Glutamatergic neuron (in vitro differentiated cells): ENCODE measurements at places on chromosomes 2 and 18.

DNA sequence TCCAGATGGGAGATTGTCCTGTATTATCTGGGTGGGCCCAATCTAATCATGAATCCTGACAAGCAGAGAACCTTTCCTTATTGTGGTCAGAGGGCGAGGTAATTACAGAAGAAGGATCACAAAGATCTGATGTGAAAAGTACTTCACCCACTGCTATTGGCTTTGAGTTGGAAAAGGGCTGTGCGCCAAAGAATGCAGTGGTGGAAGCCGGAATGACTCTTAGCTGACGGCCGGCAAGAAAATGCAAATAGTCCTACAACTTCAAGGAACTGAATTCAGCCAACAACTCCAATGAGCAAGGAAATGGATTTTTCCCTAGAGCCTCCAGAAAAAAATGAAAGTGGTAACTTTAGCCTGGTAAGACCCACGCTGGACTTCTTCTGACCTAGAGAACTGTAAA, 67.3 kb downstream of the CTNNA2 start:
- H3K27ac ChIP-seq, result no peak overlapping the region
- no peaks in the 10 kb centered on the region for H3K36me3 ChIP-seq
- H3K4me1 ChIP-seq, result no peaks in the 10 kb centered on the region
- H3K27me3 ChIP-seq, result no peaks in the 10 kb centered on the region

DNA sequence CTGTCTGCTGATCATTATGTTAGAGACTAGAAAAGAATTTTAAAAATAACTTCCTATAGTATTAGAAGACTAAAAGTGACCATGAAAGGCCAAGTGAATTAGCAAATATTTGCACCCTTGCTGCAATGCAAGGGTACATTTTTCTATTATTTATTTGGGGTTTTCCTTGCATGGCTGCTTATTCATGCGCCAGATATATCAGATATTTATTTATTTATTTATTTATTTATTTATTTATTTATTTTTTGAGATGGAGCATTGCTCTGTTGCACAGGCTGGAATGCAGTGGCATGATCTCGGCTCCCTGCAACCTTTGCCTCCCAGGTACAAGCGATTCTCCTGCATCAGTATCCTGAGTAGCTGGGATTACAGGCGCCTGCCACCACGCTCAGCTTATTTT, 126.3 kb upstream of the LMAN1 start:
- no peaks in the 10 kb centered on the region for H3K36me3 ChIP-seq
- H3K27me3 ChIP-seq, result no peaks in the 10 kb centered on the region

DNA sequence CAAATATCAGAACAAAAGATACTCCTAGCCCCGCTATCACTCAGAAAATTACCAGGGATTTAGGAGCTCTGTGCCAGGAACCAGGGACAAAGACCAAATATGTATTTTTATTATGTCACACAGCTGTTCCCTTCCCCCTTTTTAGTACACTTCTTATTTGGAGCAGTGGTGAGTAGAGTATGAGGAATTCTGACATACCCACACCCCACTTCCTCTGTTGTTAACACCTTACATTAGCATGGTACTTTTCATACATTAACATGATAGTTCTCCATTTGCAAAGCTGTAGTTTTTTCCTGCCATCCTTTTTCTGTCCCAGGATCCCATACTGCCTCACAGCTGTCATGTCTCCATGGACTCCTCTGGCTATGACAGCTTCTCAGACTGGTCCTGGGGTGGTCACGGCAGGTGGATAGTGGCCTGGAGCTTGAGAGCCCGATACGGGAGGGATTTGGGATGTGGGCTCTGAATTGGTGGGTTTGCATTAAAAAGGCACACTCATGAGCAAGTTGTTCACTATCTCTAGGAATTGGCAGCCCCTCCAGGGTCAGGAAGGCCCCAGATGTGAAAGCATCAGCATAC, 100.2 kb downstream of the SH3RF3 start:
- no peak overlapping the region for H3K4me3 ChIP-seq
- H3K27me3 ChIP-seq, result no peaks in the 10 kb centered on the region

DNA sequence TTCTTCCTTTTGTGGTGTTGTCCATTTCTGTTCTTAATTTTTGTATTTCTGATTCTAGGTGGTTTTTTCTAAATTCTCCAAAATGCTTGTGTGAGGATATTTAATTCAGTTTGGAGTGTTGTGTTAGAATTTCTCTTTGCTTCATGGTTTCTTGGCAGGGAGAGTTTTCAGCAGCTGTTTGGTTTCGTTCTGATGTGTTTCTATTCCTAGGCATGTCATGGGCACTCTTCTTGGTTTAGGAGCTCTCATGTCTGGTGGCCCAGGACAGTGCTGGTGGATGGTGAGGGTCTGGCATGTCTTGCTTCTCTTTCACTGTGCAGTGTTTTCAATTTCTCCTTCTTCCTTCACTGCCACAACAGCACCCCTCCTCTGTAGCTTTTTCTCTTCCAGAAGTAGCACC, 52.9 kb downstream of the OSBPL6 start:
- H3K4me3 ChIP-seq, result no peak overlapping the region
- DNase-seq, result no peak
- no peak overlapping the region for H3K27ac ChIP-seq

GRCh38 chr2:218022851-218023530, 20.2 kb upstream of the TNS1 start:
- peak; percentile 7 for DNase-seq
- H3K27ac ChIP-seq, result no peak overlapping the region
- H3K4me1 ChIP-seq, result peaks cover 15% of the 10 kb centered on the region
- H3K36me3 ChIP-seq, result no peaks in the 10 kb centered on the region
- peaks cover 16% of the 10 kb centered on the region for H3K27me3 ChIP-seq
- no peak overlapping the region for H3K4me3 ChIP-seq

- H3K4me1 ChIP-seq, result peaks cover 6% of the 10 kb centered on the region
- DNase-seq, result no peak
- no peaks in the 10 kb centered on the region for H3K27me3 ChIP-seq
- no peaks in the 10 kb centered on the region for H3K36me3 ChIP-seq
- no peak overlapping the region for H3K4me3 ChIP-seq
- no peak overlapping the region for H3K27ac ChIP-seq
Observed at GRCh38 chr2:188577231-188577630, 285.6 kb downstream of the GULP1 start.

DNA sequence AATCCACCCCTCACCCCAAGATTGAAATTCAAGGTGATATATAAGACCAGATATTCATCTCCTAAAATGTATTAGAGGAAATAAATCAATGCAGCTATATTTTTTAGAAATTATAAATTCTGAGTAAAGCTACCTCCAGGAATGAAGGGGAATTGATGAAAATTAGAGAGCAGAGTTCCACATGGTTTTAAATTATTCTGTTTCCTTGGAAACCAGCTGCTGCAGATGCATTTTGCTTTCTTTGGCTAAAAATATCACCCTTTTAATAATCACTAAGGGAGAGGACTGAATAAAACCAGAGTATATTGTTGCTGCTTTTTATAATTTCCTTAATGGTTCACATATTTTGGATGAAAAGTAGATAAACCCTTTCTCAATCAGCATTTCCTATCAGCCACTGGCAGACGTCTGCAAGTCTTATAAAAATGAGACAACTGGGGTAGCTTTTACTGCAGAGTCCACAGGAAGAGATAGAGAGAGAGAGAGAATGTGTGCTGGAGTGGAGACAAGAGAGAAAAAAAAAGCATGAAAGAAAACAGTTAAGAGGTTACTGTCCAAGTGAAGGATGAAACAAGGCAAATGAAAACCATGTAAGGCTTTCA, 2.0 kb downstream of the CSRNP3 start:
- H3K27me3 ChIP-seq, result no peaks in the 10 kb centered on the region
- H3K4me3 ChIP-seq, result peak overlapping the region; percentile 83
- H3K27ac ChIP-seq, result peak overlapping the region; percentile 78

- no peak overlapping the region for H3K27ac ChIP-seq
- H3K36me3 ChIP-seq, result peaks cover under 1% of the 10 kb centered on the region
- no peak for DNase-seq
- H3K4me3 ChIP-seq, result no peak overlapping the region
Observed at GRCh38 chr2:80141007-80141726, 163.4 kb downstream of the LRRTM1 start.

DNA sequence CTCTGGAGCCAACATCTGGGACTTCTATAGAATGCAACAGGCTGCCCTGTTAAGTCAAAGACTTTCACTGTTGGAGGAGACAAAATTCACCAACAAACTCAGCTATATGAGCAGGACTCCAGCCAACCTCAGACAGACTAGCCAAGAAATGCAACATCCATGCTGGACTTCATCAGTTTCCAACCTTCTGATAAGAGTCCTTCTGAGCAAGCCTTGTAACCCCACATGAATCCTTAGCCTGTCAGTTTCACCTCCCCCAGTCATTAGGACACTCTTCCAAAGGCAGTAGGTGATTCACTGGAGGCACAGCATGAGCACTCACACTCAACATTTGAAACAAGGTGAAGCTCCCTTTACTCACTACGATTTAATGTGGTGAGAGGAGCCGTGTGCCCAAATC, 5.8 kb downstream of the TBC1D8 start:
- no peaks in the 10 kb centered on the region for H3K36me3 ChIP-seq
